Stimulated activated CD8-positive, alpha-beta memory T cell treated with anti-CD3 and anti-CD28 coated beads, Interleukin-4, amount 100 ng/mL, for 1 hour (primary cell): ENCODE measurements at places on chromosomes 5 and 9.

- DNase-seq = no peak
Observed at GRCh38 chr5:82885627-82886389, 191.4 kb downstream of the TMEM167A start.

DNA sequence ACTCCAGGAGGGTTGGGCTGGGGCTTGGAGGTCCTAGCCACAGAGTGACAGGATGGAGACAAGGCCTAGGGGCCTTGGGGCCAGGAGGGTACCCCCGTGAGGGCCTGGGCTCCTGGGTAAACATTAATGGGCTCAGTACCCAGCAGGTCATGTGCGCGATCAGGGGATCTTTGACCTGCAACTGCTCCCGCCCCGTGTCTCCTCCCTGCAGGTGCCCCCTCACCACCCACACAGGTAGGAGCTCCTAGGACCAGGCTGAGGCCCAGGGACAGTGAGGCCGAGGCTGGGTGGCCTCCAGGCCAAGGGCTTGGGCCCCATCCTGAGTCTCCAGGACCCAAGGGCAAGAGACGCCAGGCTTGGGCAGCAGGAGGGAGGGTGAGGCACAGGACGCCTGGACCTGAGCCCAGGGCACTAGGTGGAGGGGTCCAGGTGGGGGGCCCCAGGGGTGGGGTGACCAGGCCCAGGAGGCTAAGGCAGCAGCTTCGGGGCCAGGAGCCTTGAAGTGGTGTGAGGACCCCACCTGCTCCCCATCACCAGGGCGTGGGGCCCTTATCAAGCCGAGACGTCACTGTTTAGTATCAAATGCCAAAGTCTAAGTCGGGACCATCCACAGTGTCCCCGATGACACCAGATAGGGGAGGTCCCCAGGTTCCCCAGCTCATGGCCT, at the start of gene SLC34A3:
TSS of gene SLC34A3 (plus strand) at position 197 of the 667 bp plus-strand sequence. CDS start 802 bp downstream, outside the sequence.
- DNase-seq = no peak

DNA sequence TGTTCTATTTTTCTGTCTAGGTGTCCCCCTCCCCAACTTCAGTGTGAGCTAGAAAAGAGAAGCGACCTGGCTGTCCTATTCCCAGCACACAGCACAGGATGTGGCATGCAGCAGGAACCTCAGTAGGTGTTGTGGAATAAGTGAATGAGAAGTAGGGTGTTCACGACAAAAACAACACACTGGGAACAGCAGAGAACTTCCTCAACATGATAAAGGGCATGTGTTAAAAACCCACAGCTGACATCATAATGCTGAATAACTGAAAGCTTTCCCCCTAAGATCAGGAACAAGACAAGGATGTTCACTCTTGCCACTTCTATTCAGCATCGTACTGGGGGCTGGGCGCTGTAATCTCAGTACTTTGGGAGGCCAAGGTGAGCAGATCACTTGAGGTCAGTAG, 155.6 kb upstream of the ZNF618 start:
- DNase-seq = no peak

DNA sequence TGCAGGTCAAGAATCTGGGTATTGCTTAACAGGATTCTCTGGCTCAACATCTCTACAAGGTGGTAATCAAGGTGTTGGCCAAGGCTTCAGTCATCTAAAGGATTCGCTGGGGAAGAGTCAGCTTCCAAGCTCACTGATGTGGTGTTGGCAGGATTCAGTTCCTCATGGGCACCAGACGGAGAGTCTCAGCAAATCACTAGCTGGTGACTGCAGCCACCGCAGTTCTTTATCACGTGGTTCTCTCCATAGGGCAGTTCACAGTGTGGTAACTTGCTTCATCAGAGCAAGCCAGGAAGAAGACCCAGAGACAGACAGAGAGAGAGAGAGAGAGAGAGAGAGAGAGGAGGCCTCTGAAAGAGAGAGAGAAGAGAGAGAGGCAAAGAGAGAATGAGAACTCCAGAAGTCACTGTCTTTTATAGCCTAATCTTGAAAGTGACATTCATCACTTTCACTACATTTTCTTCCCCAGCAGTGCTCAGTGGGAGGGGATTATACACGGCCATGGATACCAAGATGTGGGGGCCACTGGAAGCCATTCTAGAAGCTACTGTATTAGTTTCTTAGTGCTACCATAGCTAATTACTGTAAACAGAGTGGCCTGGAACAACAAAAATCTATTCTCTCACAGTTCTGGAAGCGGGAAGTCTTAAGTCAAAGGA, 109.2 kb upstream of the SMIM23 start:
- no peak for DNase-seq

GRCh38 chr5:143151056-143151700, 252.3 kb downstream of the NR3C1 start:
- DNase-seq = no peak

GRCh38 chr5:56251440-56251839, 18.3 kb upstream of the ANKRD55 start:
- DNase-seq = no peak

DNA sequence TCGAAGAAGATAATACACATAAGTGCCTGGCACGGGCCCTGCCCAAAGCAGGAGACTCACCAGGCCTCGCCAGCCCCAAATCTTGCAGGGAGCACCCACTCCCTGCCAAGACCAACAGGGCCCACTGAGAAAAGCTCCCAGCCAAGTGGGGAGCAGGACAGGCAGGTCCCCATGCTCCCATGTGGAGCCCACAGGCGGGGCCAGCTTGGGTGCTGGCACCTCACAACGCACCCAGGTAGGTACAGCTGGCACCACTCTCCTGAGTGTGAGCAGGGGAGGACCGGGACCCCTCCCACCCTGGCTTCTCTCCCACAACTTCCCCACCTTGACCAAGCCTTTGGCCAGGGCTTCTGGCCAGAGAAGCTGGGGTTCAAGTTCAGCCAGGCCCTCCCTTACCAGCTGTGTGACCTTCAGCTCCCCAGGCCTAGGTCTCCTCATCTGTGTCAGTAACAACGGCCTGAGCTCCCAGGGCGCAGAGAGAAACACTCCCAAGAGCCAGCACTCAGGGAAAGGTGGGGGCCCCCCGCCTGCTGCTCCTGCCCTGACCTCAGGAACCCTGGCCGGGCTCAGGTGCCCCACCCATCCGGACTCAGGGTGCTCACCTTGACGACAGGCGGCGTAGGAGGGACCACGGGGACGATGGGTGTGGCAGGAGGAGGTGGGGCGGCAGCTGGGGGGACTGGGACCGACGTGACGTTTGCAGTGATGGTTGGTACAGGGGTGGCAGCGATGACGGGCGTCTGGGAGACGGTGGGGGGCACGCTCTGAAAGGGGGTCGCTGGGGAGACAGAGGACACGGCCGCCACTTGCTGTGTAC, 17.8 kb downstream of the BRD3 start:
- no peak for DNase-seq

DNA sequence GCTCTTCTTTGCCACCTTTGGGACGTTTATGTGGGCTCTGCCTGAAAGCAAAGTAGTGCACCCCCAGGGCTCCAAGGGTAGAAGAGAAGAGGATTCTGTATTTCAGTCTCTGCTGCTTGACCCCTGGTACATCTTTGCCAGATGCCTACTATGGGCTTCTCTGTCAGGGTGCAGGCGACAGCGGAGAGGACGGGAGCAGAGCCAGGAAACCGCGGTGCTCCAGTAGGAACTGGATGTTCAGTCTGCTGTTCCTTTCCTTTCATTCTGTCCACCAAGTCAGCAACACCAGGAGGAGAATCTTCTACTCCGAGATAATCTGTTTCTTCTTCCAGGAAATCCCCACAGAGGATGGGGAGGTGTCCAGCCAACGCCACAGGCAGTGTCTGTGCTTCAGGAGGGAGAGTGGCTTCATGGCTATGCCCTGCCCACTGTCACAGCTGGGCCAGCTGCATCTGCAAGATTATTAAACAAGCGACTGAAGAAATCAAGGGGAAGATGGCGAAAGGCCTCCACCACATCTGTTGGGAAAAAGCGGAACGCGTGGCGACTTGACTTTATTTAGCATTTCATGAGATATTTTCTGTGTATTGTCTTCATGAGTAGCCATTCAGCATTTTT, 398.3 kb downstream of the IRX1 start:
- DNase-seq = no peak

DNA sequence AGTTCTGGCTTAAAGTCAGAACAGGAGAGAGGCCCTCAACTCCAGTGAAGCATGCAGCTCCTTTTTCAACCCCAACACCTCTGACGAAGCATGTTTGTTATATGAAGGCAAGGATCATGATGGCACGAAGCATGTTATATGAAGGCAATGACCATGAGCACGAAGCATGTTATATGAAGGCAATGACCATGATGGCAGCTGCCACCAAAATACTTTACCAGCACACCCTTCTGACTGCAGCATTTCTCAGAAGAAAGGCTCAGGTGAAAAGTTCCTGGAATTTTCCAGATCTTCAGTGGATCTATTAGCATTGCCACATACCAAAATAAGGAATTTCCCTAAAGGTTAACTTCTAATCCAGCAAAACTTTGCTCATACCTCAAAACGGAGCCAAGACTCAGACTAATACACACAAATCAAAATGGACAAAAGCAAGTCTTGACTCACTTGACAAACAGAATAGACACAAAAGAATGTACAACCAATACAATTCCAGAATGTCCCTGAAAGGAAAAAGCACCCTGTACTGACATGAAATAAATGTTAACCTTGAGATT, 217.4 kb downstream of the FANCC start:
- DNase-seq = no peak

GRCh38 chr9:76216161-76216649, 178.0 kb downstream of the RFK start:
- no peak for DNase-seq

DNA sequence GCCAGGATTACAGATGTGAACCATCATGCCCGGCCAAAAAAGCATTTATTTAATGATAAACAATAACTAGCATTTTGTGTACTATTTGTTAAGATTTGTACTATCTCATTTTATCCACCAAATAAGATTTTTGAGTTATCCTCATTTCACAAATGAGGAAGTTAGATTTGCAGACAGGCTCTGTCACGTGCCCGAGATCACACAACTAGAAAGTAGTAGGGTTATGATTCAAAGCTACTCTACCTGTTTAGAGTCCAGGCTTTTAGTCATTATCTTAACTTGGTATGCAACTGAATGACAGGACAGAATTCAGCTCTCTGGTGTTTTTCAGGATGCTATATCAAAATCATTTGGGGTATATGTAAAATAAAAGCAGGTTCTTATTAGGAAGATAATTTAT, 20.5 kb downstream of the RANBP17 start:
- DNase-seq = no peak

GRCh38 chr5:134659456-134659855, 10.9 kb downstream of the SEC24A start:
- DNase-seq = no peak

- DNase-seq = no peak
Observed at GRCh38 chr5:53091289-53091688, 18.3 kb downstream of the MOCS2 start.

DNA sequence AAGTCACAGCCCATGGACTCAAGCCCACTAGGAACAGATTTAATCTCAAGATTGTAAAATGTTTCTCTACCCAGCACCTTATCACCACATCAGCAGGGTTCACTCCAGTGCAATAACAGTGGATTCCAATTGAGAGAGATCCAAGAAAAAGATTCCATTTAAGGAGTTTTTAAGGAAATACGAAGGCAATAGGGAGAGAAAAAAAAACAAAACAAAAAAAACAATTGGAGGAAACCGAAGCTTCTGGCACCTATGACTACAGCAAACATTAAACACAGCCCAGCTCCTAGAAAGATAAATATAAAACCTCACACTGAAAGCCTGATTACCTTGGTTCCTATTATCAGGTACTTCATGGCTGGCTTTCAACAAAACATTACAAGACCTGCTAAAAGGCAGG, 192.7 kb downstream of the DAB2IP start:
- no peak for DNase-seq

DNA sequence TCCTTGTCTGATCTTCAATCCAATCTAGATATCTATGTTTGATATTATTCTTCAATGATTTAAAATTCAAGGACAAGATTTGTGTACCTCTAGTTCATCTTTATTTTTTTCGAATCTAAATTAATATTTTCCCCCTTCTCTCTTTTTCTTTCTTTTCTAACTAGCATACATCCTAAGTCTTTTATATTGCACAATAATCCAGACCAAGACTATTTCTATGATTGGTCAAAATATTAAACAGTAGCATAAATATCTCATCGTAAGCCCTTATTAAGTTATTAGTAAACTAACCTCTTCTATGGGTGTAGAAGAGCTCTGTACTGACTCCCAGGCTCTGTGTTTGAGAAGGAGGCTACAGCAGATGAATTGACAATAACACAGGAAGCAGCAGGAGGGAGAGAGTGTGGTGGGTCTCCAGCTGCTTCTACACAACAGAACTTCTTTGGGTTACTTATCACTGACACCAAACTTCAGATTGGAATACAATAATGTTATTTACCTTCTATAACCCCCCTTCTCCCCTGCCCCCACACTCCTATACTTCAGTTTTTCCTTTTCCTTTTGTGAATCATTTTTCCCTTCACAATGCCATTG, 11.9 kb upstream of the PLCXD3 start:
- no peak for DNase-seq

GRCh38 chr5:173869316-173869715, 18.8 kb upstream of the CPEB4 start:
- no peak for DNase-seq

DNA sequence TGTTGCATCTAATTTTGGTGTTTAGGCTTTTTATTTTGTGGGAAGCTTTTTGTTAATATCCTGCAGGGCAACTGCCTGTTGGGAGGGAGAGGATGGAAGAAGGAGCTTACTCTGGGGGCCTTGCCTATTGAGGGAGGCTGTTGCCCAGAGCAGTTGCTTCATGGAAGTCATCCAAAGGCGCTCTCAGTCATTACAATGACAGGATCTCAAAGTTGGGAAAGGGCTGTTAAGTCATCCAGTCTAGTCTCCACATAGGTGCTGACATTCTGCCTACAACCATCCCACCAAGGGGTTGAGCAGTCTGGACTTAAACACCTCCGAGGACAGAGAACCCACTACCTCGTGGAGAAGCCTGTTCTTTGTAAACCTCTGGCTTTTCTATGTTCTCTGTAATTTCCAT, 13.2 kb downstream of the SAP30L start:
- DNase-seq = no peak

DNA sequence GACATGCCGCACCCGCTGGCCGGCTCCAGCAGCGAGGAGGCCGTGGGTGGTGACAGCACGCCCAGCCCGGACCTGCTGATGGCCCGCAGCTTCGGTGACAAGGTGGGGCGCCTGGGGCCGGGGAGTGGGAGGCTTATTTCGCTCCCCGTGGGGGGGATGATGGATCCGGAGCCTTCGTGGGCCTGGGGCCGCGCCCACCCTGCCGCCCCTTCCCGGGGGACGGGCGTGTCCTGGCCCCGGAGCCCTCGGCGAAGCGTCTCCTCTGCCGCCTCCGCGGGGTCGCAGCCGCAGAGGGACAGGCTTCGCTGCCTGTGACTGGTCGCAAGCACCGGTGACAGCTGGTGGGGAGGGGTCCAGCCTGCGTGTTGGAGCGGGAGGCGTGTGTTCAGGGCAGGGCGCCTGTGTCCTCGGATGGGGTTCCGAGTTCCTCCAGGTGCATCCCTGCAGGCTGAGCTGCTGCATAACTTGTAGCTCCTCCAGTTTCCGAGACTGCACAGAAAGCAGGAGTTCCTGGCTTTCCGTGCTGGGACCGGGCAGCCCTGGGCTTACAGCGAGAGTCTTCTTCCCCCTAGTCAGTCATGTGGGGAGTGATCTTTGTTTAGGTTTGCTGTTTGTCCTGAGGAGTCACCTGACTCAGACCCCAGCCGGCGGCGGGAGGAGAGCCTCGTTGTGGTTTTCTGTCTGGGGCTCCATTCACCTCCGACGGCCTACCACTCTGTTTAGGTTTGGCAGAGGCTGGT, 666 bp downstream of the SNX30 start:
- DNase-seq = no peak
